ENCODE measurements at places on chromosomes 7 and 10.
A peak's percentile ranks its signal among the peaks of the same experiment; 100 is the strongest.

DNA sequence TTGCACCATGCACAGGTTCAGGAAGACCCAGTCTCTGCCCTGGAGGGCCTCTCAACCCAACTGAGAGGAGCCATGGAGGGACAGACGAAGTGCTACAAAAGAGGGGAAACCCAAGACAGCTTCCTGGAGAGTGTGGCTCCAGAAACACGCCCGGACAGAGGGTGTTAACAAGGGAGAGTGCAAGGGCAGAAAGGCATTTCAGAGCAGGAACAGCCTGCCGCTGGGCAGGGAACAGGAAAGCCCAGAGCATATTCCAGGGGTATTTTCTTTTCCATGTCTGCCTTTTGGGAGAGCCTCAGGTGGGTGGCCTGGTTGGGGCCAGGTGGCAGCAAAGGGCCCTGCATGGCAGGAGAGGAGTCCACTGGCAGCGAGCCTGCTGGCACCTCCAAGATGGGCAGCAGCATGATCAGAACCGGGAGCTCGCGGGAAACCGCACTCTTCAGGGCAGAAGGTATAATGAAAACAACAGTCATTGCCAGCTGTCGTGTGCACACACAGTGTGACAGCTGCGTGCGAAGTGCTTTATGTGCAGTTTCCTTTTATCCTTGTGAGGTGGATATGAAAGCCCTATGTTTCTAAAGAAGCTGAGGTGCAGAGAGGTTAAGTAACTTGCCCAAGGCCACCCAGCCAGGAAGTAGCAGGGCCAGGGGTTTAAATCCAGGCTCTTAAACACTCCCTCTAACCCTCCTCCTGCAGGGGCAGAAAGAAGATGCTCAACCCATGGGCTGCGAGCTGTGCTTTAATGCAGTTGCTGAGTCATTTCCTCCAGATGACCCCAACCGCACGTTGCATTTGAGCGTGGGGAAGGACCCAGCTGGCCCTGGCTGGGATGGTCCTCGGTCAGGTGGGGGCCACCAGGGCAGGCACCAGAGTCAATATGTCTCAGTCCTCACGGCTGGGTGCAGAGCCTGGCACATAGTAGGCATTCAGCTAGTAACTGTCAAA lies 128.6 kb downstream of the OAT start:
- no peak for DNase-seq

GRCh38 chr7:19317461-19317860 lies 172.2 kb upstream of the FERD3L start:
- DNase-seq: no peak

DNA sequence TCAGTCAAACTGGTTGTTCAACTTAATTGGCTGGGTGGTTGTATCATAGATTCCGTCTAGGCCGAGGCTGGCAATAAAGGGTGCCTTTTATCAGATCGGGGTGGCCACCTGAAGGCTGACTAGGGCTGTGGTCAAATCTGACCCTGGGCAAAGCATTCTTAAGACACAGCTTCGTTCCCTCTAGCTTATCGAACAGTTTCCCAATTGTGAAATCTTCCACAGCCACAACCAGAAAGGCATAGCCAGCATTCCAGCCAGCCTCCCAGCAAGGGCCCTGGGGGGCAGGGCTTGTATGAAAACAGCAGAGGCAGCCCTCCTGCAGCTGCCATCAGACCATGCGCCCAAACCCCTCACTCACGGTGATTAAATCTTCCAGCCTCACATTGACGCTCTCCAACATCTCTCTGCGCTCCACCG lies 42.5 kb upstream of the TMEM213 start:
- DNase-seq: no peak

DNA sequence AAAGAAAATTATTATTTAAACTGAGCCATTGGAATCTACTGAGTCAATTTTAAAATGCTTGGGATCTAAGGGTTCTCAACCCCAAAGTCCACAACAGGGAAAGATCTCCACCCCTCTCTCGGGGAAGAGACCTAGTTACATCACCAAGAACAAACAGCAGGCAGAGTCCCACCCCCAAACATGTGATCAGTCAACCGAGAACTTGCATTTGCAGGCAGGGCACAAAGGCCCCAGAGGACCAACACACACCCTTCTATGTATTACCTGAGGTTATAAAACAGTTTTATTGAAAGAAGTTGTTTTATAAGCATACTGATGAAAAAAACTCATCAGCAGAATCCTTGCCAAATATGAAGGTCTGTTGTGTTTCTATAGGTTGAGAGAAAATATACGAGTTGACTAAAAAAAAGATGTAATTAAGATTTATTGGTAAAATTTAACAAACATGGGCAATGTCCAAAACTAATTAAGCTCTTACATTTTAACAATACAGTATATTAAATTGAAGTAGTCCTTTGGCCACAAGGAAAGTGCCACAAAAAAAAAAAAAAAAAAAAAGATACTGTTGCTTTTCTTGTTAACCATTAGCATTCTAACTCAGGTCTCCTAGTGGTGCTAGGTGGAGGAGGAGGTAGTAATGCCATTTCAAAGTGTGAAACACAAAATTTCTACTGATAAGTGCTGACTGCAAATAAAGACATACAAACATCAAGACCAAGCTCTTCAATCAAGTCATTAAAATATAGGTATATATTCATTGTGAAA lies 975 bp upstream of the USP54 start:
- DNase-seq: peak; percentile 94

All from large intestine (tissue), 12 donors.